ENCODE measurements at places on chromosomes 12 and 14.

GRCh38 chr12:96980991-96981414, 73.9 kb downstream of the NEDD1 start:
- peak; percentile 54 for DNase-seq

GRCh38 chr12:1864867-1865266, 44.5 kb downstream of the LRTM2 start:
- no peak for DNase-seq

- no peak for DNase-seq
Observed at GRCh38 chr14:91342206-91342760, 75.3 kb downstream of the CCDC88C start.

DNA sequence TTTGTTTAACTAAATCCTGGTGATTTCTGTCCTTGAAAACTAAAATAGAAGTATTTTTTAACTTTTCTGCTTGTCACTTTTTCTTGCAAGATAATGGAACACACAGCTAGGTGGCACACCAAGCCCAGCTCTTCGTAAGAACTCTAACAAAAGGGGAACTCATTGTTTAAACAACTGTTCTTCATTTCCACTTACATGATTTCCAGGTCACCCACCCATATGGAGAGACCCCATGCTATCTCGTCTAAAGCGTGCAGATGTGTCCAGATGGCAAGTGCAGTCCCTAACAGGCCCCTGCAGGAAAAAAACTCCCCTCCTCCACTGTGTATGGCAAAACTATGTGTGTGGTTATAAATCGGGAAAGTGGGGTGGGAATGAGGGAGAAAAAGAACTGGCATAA, 43.3 kb upstream of the NT5DC3 start:
- no peak for DNase-seq

DNA sequence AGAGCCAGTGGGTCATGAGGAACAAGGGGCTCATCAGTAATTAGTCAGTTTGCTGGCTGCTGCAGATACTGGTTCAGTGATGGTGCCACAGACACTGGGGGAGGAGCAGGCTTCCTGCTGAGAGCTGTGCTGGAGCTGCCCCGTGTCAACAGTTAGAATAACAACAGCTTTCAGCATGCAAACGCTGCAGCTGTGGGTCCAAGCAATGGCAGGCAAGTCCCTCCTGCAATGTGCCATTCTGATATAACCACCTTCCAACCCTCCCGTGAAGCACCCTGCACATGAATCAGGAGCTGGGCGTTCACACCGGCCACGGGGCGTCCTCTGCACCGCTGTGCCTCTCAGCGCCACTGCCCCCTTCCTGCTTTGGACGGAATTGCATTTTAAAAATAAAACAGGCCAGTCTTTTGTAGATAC, 258.4 kb upstream of the SFSWAP start:
- DNase-seq, result no peak

DNA sequence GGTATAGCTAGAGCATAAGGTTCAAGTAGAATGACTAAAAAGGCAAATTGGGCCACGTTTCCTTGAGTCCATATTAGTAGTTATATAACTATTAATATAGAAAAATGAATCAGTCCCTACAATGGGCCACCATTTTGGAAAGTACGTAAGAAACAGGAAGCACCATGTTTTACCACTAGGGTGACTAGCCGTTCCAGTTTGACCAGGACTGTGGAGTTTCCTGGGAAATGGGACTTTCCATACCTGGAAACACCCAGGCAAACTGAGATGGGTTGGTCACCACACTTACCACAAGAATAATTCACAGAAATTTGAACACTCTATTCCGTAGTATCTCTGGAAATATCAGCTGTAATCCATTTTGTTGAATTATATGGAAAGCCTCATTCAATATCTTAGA, 2.1 kb upstream of the MAGOHB start:
- DNase-seq, result no peak

DNA sequence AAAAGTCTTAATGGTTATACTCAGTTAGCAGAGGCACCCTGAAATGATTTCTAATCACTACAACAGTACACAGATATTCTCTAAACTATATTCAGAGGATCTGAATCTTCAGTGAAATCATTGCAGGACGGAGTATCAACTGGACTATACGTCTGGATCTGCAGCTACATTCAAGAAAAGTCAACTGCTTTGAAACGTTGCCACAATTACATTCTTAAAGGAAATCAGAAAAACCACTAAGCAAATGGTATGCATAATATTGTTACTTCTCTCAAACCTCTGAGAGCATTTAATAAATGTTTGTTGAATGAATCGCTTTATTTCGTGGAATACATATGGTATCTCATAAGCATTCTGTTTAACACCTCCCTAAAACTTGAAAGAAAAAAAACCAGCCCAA, 67.4 kb downstream of the MED13L start:
- DNase-seq, result no peak

GRCh38 chr14:53620317-53620716, 336.3 kb downstream of the BMP4 start:
- no peak for DNase-seq

DNA sequence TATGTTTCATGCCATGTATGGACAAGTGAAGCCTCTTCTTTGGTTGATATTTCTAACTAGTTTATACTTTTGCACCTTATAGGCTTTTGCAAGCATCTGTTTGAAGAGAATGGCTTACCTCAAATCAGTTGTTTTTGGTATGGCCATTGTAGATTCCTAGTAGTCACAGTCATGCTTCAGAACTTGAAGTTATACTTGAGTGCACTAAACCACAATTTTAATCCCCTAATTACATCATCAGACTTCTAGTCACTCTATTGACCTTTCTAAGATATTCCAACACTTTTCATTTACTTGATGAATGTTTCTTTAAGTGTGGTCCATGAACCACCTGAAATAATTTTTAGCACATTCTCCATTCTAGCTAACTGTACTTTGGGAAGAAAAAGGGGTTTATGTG, 18.6 kb upstream of the KLRB1 start:
- no peak for DNase-seq

DNA sequence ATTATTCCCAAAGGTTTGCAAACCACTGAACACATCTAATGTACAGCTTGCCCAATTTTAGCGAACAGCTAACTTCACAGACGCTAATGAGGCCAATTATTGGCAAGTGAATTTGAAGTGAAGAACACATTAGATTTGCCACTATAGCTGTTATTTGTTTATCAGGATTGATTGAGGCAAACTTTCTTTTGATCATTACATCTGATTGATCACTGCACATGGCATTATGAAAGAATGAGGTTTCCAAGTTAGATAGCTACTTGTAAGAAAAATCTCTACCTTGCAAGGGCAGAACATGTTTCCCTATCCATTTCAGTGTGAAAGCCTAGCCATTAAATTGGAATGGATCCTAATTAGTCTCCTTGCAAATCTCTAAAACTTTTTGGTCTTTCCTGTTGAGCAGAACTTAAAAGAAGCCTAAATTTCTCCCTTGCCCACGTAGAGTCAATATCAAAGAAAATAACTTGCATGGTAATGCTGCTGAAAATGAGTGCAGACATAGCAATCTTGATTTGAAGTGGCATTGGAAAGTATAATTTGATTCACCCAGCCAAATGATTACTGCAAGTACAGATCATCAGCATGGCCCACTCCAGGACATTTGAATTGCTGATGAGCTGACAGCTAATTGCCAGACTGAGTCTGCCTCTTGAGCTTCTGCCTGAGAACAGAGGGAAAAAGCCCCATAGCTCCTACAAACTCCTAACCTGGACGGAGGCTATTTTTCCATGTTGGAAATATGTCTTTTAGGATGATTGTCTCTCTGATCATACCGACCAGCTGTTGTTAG, 98.6 kb downstream of the TPH2 start:
- no peak for DNase-seq

- DNase-seq, result peak; percentile 94
Observed at GRCh38 chr12:949453-950191, at the start of gene RAD52. RAD52 (minus strand) TSS chr12:949694; CDS start chr12:933058, 16,636 bp downstream.

DNA sequence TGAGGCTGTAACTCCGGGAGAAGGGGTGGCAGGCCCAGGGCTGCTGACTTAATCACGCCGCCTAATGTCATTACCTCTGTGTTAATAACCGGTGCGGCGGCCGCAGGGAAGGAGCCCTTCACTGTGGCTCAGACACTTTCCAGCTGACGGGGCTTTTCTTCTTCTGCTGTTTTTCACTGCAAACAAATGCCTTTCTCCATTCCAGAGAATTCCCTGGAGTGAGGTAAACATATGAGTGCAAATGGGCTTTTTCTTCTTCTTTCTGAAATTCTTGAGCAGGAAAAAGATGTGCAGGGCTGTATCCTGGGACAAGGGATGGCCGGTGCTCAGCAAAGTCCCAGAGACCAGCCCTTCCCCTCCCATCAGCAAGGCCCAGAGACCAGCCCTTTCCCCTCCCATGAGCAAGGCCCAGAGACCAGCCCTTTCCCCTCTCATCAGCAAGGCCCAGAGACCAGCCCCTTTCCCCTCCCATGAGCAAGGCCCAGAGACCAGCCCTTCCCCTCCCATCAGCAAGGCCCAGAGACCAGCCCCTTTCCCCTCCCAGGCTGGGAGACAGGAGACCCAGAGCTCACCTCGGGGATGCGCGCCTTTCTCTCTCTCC, 33.4 kb upstream of the FAM181A start:
- no peak for DNase-seq

DNA sequence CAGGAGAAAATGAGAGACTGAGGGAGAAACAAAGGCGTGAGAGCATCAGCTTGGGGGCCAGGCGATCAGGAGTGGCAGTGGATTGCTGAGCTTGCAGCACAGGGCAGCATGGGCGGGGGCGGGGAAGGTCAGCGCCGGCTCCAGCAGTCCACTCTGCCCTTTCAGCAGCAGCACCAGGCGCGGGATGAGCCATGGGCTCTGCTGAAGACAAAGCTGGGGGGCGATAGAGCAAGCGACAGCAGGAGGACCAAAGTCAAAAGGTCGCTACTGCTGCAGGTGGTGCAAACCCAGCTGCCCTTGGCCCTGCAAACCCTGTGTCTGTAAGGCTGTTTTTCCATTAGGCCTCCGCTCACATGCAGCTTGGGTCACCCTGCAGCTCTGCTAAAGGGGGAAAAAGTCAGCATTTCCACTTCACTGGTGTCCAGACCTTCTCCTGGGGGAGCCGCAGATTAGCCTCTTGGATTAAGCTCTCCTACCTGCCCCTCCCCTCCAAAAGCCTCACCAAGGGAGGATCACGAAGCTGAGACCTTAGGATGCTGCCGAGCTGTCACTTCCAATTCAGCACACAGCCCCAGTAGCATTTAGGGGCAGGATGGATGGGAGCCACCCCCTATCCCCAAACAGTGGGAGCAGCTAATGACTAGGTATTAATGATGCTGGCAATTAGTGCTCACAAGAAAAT, 204.8 kb downstream of the DPF3 start:
- DNase-seq, result no peak

DNA sequence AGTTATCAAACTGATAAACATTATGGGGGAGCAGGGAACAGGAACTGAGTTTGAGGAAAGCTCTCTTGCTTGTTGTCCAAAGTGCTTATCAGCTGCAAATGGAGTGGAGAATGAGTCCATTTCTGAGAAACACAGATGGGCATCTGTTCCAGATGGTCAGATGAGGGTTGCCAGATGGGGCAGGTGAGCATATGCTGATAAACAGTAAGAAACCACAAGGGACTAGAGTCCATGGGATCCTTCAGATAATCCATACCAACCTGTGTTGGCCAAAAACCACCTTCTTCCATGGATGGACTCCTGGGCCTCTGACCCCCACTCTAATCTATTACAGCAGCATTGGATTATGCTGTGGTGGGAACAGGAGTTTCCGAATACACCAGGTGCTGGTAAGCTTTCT, 38.3 kb downstream of the GNS start:
- no peak for DNase-seq

DNA sequence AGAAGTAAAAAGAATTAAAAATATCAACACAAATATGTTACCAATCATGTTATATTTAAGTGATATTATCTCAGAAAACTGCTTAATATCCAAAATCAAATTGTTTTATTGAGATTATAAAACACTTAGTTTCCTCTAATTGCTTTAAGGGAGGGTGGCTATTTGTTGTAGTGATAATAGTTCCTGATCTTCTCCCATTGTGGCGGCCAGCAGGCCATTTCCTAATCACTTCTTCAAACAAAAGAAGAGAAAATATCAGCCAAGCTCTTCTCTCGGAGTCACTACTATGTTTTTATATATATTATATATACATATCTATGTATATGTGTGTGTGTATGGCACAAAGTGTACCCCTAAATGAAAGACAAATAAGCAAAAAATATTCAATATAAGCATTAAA, 31.5 kb downstream of the ERO1A start:
- DNase-seq, result no peak

DNA sequence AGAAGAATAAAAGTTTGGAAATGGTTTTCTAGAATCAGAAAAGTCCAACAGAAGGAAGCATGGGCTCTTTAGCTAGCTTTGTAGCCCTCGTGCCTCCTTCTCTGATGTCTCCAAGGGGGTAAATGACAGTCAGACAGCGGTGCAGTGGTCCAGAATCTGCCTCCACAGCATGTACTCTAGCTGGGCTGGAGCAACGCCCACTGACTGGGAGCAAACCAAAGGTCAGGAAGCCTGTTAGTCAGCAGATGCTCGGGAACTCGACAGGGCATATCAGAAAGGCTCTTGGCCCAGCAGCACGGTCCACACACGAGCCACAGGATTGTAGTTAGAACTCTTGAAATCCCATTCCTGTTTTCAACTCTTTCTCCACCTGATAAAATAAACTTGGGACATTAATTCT, 164.3 kb downstream of the GRIN2B start:
- no peak for DNase-seq

GRCh38 chr12:70180130-70180529, 63.1 kb upstream of the CNOT2 start:
- no peak for DNase-seq

DNA sequence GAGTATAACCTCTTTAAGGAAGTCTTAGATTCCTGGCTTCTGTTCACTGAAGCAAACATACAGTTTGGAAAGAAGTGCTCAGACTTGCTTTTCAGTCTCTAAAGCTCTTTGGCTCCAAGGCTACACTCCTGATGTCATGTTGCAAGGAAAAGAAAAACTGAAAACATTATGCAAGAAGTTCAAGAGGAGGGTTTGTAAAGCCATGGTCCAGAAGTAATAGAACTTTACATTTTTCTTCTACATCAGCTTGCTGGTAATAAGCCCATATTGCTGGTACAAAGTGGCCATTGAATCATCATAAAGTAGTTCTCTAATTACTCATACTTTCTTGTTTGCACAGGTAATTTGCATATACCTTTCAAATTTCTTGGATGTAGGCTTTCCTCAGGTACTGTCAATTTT, 83.6 kb downstream of the BBS10 start:
- DNase-seq, result no peak

Measured in A172 (cell line).